ENCODE measurements at places on chromosomes 16 and 17. TPM values are rescaled to one million over a fixed set of nuclear protein-coding genes. Genes with fewer than 3 reads are reported as not detected.

Gene PRAC2
- total RNA-seq: not detected

- no peak for DNase-seq
Observed at GRCh38 chr16:15653227-15653626, 3.2 kb downstream of the NDE1 start.

DNA sequence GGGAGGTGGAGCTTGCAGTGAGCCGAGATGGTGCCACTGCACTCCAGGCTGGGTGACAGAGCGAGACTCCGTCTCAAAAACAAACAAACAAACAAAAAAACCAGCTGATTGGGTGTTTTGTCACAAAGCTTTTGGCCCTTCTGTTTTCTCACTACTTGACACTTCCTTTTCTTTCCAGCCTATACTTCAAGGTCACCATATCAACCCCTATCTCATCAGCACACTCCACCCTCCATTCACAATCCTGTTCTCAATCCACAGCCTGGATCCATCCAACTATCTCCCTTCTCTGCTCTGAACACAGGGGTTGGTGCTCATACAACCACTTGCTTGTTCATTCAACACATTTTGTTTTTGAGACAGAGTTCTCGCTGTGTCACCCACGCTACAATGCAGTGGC is 6.6 kb upstream of the MED11 start:
- no peak for DNase-seq

DNA sequence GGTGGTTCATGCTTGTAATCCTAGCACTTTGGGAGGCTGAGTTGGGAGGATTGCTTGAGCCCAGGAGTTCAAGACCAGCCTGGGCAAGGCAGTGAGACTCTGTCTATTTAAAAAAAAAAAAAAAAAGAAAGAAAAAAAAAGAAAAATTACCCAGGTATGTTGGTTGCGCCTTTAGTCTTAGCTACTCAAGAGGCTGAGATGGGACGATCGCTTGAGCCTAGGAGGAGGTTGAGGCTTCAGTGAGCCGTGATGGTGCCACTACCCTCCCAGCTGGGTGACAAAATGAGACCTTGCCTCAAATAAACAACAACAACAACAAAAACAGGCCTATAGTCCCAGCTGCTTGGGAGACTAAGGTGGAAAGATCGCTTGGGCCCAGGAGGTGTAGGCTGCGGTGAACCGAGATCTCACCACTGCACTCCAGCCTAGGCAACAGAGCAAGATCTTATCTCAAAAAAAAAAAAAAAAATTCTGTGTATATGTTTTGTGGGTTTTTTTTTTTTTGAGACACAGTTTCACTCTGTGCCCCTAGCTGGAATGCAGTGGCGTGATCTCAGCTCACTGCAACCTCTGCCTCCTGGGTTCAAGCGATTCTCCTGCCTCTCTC is 12.5 kb upstream of the ANKRD40CL start:
- no peak for DNase-seq

All from Calu3 (cell line).